ENCODE measurements at places on chromosomes 7 and 10.

DNA sequence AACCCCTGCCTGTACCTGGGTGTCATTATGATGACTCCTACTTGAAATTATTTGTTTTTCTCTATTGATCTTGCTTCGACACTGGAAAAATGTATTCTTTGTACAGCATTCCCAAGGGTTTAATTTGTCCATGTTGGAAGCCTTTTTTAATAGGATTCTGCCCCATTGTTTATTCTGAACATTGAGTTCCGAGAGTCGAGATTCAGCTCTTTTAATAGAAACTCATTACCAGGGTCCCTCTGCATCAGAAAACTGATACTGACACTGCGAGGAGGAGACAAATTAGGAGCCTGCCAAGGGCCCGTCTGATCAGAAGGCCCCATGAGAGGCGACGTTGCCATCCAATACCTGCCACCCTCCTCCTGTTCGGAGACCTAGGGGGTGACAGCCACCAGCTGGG, 260.5 kb upstream of the ZMIZ1 start:
- no peak for DNase-seq

GRCh38 chr7:158585721-158586498, 1.7 kb downstream of the PTPRN2 start:
- no peak for DNase-seq

- no peak for DNase-seq
Measured at GRCh38 chr7:51198654-51199053, 118.0 kb downstream of the COBL start.

DNA sequence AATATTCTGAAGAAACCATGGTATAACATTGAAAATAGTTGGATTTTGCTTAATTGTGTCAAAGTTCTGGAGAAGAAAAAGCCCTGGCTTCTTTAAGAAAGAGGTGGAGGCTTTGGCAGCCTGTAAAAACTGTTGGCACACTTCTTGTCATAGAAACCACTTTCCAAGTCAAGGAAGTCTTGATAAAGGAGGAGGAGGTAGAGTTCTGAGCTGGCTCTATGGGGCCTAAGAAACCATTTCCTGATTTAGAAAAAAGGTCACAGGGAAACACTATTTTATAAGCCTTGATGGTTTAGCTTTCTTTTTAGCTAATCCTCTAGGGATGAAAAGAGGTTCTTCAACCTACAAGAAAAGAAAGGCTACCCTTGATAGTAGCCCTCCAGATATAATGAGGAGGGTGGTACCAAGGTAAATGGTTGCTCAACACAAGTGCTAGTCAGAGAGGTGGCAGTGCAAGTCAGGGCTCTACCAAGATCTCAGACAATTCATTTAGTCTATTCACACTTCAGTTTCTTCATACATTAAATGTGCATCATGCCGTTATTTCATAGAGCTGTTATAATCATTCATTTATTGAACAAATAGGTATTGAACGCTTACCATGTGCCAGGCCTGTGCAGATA, 346.9 kb downstream of the RNLS start:
- DNase-seq = no peak

GRCh38 chr10:90306187-90306586, 551.7 kb downstream of the HTR7 start:
- no peak for DNase-seq

DNA sequence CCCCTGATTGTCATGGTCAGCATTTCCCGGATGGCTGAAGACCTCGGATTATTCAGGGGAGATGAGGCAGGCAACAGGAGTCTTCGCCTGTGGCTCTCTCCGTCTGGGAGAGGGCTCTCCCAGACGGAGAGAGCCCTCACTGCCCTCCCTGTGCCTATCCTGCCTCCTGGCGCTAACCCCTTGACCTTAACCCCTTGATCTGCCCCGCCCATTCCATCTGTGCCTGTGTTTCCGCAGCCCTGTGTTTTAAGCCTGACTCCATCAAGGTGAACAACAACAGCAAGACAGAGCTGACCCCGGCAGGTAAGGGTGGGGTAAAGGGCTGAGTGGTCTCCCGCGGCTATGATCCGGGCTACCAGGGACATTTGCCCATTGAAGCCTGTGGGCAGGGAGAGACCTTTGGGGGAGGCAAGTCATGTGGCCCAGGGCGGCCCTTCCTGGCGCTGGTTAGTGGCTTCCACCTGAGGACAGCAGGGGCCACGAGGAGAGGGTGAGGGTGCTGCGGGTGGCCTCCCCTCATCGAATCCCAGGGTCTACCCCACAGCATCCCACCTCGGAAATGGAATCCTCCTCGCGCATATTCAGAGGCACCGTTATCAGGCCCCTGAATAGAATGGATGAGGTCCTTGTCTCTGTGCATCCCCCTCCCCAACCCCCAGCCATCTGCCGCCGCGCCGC, 4.2 kb upstream of the MUC12 start:
- peak; percentile 47 for DNase-seq

DNA sequence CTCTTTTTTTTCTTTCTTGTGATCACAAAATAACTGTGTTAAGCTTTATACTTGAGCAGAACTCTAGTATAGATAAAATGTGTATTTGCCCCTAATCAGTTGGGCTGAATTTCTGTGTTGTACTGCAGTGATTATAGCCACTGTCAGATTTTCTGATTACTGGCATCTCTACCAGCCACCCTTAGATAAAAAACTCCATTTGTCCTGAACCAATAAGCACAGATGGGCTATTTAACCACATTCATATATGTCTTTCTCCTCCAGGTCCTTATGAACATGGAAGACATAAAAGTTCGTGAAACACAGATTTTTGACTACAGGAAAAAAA, 38.3 kb downstream of the CFAP58 start:
- DNase-seq = no peak

DNA sequence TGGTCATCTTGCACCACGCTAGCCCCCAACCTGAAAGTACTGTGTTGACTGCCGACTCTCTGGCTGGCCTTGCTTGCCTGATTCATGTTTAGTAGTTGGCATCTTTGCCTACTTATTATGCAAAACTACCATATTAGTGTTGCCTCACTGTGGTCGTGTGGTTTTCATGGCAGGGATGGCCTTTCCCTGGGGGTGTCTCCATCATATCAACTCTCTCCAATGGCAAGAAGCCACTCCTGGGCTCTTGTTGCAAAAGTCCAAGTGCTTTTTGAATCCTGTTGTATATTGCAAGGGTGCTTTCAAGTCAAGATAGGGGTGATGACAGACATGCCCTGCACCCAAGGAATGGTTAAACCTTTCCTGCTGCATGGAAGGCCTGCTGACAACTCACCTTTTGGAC, 39.4 kb downstream of the ABLIM1 start:
- no peak for DNase-seq

GRCh38 chr7:17340655-17341054, 42.2 kb downstream of the AHR start:
- no peak for DNase-seq

- no peak for DNase-seq
Measured at GRCh38 chr7:2017914-2018568, 214.7 kb downstream of the MAD1L1 start.

Data from glutamatergic neuron (in vitro differentiated cells).